CD4-positive, alpha-beta T cell treated with Interleukin-12 subunit alpha and Interleukin-12 subunit beta, for 1 hour (primary cell): ENCODE measurements at places on chromosomes 3 and 15.

GRCh38 chr3:48832684-48833083, 15.0 kb downstream of the PRKAR2A start:
- no peak for DNase-seq

DNA sequence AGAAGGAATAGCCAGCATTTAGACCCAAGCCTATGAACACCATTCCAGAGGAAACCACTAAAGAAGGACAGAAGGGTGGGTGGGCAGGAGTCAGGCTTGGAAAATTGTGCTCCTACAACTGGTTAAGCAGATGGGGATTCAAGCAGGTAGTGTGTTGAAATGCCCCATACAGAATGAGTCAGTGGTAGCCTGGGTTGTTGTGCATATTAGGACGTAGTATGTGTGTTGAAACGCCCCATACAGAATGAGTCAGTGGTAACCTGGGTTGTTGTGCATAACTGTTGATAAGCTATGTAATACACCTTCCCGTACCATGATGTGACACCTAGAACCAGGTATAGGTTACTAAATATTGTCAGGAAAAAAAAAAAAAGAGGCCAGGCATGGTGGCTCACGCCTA, 34.0 kb downstream of the MINDY4B start:
- DNase-seq: no peak

DNA sequence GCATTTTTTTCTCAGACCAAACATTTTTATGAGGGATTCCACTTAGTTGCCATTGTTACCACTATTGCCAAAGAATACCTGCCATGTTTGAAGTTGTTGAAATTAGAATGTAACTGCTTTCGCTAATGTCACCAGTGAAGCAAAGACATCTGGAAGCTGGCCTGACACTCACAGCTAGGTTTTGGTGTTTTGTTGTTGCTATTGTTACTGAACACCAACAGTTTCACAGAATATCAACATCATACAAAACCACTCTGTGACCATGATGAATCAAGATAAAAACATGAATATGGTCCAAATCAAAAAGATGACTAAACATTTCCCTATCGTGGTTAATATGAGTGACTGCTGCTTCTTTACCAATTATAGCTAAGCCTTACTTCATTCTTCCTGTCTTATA, 6.9 kb upstream of the CFAP20DC start:
- DNase-seq: no peak

- no peak for DNase-seq
Observed at GRCh38 chr3:195208631-195209030, 62.3 kb downstream of the XXYLT1 start.

- DNase-seq: peak; percentile 70
Observed at GRCh38 chr15:44720460-44721176, 9.3 kb downstream of the B2M start.

DNA sequence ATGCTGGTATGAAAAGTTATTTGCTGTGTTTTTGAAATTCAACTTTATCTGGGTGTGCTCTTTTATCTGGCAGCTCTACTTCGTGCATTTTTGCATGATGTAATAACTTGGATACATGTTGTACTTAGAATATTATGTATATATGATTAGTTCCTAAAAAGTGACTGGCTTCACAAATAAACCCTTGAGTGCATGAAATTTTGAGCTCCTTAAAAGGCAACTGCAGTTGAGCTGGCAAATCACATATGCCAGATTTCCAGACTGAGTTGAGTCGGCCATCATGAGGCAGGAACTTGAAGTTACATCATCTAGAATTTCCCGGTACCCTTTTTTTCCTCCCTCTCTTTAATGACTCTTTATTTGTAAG, 162.5 kb downstream of the FNDC3B start:
- DNase-seq: no peak

DNA sequence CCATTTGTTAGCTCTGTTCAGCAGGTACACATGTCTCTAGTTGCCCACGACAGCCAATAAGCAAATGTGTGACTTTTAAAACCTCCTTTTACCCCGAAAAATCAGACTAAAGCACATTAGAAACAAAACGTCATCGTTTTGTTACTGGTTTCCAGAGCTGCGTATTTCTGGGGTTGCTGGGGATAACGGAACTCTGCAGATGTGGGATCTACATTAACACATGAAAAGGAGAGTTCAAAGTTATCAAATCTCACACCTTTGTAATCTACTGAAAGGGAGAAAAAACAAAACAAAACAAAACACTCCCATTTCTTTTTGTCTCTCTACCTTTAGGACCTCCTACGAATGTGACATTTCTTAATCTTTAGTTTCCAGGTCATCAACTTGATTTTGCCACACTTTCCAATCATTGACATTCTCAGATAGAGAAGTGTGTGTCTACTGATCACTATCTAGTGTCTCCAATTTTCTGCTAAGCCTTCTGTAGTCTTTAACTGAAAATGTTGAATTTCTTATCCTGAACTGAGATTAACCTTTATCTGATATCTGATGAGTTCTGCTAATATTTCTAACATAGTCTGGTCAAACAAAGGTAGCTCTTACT, 93.0 kb upstream of the TSPAN3 start:
- DNase-seq: peak; percentile 10

GRCh38 chr3:157785102-157785826, 282.0 kb upstream of the VEPH1 start:
- DNase-seq: no peak

- DNase-seq: no peak
Observed at GRCh38 chr15:76964157-76964556, 30.8 kb upstream of the PSTPIP1 start.

DNA sequence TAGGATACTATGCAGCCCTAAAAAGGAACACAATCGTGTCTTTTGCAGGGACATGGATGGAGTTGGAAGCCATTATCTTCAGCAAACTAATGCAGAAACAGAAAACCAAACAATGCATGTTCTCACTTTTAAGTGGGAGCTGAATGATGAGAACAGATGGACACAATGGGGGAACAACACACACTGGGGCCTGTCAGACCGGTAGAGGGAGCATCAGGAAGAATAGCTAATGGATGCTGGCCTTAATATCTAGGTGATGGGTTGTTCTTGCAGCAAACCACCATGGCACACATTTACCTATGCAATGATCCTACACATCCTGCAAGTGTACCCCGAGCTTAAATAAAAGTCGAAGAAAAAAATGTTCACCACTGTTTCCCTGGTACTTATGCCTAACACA, 17.5 kb downstream of the SENP7 start:
- no peak for DNase-seq

DNA sequence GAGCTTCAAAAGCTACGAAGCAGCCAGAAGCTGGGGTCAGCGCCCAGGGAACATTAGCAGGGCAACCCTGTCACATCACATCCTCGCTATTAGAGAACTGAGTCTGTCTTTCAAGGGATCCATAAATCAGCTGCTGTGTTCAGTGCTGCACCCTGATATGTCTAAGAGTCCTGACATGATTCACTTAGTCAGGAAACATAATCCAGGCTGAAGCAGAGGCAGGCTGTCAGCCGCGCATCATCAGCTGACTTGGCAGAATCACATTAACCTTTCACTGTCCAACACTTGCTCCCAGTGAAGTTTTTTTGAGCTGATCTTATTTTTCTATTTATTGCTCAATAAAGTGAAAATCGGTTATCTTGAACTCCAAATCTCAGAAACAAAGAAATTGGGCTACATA, 23.5 kb downstream of the MYH15 start:
- DNase-seq: no peak

DNA sequence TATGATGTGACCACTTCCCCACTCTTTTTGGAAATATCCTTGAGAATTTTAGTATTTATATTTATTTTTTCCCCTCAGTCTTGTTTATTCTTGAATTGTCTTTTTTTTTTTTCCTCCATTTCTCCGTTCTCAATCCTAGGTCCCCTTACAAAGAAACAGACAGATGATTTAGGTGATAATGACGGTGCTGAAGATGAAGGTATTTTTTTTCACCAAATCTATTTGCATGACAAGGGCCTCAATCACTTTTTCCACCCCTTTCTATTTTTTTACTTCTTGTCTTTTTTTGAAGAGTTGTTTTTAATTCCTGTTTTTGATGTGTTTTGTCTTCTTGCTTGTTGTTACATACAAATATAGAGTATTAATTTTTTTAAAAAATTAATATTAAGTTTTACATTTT, 402.6 kb downstream of the NLGN1 start:
- DNase-seq: no peak

DNA sequence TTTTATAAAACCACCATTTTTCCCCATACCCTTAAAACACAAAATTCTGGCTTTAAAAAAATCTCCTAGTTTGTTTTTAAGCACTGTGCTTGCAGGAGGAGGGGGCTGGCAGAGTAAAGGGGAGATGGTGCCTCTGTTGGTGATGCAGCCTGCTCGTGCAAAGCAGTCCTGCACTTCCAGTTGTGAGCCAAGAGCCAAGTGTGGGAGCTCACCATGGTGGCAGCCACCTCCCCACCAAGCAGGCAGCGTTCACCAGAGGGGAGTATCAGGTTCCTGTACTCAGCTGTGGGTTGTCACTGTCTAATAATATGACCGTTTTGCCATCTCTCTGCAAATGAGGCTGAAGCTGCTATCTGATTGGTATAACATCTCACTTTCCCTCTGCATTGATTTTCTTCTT, 164.8 kb downstream of the SYNPR start:
- no peak for DNase-seq

DNA sequence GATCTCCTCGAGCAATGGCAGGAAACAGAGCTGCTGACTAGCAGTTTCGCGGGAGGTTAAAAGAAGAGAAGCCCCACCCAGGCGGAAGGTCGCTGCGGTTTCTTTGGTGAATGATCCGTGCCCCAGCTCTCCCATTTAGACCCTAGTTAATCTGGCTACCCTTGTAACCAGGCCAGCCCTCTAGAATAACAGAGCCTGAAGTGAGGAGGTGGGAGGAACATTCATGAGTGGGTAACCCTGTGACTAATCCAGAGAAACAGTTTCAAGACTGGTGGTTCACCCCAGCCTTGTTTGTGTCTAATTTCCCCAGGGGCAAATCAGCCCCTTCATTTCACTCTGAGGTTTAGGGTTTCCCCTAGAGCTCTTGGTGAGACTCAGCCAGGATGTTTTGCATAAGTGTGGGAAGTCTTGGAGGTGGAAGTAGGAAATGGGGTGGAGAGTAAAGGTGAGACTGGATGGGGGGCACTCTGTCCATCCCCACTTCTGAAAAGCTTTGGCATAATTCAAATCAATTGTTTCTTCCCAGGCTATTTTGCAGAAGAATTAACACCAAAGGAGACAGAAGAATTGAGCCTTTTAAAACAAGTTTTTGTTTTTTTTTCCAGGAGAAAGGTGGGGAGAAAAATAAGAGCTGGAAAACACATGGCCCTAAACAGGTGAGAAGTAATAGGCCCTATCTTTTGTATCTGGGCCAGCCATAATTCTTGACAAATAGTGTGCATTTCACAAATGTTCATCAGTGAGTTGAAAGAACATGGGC, 303.1 kb downstream of the RPLP1 start:
- DNase-seq: peak; percentile 66

DNA sequence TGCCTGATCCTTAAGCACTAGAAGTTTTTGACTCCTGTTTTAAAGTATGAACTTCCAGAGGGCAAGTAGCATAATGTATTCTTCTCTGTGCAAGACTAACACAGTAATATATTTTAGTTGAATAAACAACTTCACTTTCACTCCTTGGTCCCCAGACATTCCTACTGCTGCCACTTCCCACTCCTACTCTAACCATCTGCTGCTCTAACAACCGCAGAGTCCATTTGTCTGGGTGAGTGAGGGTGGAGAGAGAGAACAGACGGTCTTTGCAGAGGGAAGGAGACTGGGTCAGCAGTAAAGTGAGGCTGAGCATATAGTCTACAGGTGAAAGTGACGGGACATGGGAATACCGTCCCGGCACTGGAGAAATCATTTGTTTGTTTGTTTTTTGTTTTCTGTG, 301.0 kb upstream of the SLCO3A1 start:
- no peak for DNase-seq

GRCh38 chr3:151303751-151304150, 12.9 kb downstream of the GPR87 start:
- DNase-seq: no peak

GRCh38 chr15:74780523-74781430, 1.1 kb upstream of the CSK start:
- peak; percentile 70 for DNase-seq

DNA sequence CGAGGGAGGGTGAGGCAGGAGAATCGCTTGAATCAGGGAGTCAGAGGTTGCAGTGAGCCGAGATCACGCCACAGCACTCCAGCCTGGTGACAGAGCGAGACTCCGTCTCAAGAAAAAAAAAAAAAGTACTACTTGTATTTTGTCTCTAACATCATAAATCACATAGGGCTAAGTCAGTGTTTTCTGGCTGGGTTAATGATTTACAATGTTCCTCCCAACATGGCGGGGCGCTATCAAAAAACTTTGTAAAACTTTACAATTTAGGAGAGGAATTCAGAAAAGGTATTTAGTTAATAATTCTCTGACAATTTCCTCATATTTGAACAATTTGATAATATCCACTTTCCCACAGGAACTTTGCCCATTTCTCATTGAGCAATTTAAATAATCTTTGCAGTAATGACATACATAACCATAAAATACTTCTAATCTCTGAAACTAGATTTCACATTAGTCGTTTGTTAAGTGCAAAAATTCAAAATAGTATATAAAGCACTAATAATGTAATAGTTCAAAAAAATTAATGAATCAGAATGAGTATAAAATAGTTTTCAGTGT, 26.6 kb upstream of the B3GNT5 start:
- DNase-seq: no peak

DNA sequence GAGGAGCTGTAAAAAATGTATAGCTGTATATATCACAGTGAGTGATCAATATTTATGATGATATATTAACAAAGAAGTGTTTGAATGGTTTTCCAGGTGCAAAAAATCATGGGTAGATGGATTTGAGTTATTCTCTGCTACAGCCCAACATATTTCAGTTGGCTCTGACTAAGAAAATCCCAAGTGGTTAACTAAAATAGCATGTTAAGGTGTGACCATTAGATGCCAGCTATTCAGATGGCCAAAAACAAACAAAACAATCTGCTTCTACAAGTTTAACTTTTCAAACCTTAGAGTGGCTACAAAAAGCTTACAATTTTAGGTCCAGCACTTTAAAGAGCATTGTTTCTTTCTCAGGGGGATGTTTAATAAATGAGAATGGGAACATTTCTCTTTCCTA, 67.5 kb downstream of the SEMA6D start:
- DNase-seq: no peak

DNA sequence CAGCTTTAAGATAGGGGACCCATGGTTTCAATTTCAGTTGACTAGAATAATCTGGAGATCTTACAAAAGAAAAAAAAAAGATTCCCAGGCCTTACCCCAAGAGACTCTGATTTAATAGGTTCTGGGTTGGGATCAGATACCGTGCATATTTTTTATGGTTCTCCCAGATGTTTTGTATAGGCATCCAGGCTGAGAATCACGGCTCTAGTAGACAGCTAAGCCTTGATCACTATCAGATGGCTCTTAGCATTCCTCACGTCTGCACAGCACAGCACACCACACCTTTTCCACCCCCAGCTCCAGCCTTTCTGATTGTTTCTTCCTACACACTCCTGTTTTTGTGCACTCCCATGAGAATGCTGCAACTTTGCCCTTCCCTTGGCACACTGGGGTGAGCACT, 40.8 kb downstream of the TMEM45A start:
- no peak for DNase-seq
